ENCODE measurements at places on chromosomes 13 and 19. TPM values are rescaled to one million over a fixed set of nuclear protein-coding genes. Genes with fewer than 3 reads are reported as not detected.

The PEAK3 gene
- total RNA-seq, result 1.0 TPM

The CNFN gene
- 1.9 TPM for total RNA-seq

The MEX3D gene
- 58.6 TPM for total RNA-seq

The ZSCAN18 gene
- total RNA-seq, result 111 TPM

The PROSER3 gene
- total RNA-seq, result 31.2 TPM

The CPT1C gene
- total RNA-seq, result 14.2 TPM

The ZNF599 gene
- 9.0 TPM for total RNA-seq

The KRTDAP gene
- not detected for total RNA-seq

The KIR2DL4 gene
- not detected for total RNA-seq

The EID2B gene
- total RNA-seq, result 2.6 TPM

The FAM124A gene
- 4.3 TPM for total RNA-seq

- DNase-seq, result peak; percentile 37
Observed at GRCh38 chr19:55383279-55384130, 587 bp downstream of the TMEM238 start.

DNA sequence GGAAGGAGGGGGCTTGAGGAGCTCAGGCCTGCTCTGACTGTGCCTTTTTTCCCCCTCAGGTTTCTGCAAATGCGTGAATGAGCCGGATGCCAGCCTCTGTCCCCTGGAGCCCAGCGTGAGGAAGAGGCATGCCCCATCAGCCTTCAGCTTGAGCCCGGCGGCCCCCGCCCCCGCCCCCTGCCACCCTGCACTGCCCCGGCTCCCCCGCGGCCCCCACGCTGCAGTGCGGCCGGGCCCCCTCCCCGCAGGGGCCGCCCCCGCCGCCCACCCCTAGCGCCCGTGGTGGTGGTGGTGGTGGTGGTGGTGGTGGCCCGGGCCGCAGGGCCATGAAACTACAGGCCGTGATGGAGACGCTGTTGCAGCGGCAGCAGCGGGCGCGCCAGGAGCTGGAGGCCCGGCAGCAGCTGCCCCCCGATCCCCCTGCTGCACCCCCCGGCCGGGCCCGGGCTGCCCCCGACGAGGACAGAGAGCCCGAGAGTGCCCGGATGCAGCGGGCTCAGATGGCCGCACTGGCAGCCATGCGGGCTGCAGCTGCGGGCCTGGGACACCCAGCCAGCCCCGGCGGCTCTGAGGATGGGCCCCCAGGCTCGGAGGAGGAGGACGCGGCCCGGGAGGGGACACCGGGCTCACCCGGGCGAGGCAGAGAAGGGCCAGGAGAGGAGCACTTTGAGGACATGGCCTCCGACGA lies 3.5 kb downstream of the ARID3A start:
- no peak for DNase-seq

DNA sequence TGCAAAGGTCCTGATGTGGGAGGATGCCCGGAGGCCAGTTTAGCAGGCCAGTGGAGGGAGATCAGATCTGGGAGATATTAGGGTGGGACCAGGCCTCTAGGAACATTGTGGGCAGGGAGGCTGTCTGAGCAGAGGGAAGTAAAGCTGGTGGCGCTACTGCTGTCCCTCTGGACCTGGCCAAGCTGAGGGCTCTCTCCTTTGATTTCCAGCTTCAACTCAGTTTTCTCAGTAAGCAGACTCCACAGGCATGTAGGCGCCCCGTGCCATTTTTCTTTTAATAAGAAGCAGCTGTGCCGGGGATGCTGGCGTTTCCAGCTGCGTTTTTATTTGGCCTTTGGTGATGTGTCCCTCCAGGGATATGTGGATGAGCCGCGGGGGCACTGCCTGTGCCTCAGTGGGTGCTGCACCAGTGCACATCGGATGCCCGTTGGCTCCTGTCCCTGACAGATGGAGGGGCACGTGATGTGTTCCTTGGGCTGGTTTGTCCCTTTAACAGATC lies 6.7 kb downstream of the DNM2 start:
- DNase-seq, result no peak

DNA sequence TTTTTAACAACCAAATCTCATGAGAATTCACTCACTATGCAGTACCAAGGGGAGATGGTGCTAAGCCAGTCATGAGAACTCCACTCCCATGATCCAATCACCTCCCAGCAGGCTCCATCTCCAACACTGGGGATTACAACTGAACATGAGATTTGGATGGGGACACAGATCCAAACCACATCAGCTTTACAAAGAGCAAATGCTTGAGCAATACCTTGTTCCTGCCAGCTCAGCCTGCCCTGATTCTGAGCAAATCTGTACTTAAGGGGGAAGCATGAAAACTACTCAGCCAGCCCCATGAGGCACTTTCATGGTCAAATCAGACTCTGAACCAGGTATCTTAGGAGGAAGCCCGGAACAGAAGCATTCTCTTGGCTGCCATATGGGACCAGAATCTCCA lies 259.9 kb downstream of the TBC1D4 start:
- no peak for DNase-seq

- DNase-seq, result no peak
Observed at GRCh38 chr13:113561417-113562084, 23.0 kb upstream of the TFDP1 start.

DNA sequence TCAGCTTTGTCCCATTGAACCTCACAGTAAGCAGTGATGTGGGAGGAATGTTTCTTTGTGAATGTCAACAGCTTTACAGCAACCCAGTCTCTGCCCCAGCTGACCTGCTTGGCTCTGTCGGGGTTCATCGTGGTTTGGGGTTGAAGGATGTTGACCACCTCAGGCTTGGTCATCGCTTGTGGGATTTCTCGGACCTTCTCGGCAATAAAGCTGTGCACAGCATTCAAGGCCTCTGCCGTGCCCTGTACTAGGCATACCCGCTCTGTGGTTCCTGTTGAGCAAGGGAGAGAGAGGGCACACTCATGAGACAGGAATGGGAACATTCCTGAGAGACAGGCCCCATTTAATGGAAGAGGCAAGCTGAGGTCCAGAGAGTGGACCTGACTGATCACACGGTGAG lies 20.0 kb downstream of the NOVA2 start:
- no peak for DNase-seq

DNA sequence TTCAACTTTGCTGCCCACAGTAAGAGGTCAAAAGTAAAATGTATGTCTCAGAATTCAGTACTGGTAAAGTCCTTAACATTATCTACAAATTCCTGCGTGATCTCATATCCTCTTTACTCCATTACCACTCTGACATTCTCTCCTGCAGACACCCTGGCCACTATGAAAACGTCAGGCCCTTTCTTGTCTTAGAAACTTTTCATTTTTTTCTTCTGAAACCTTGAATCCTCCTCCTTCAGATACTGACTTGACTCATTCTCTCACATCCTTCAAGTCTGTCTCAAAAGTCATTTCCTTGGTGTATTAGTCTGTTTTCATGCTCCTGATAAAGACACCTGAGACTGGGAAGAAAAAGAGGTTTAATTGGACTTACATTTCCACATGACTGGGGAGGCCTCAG lies 262.3 kb downstream of the POU4F1 start:
- no peak for DNase-seq

DNA sequence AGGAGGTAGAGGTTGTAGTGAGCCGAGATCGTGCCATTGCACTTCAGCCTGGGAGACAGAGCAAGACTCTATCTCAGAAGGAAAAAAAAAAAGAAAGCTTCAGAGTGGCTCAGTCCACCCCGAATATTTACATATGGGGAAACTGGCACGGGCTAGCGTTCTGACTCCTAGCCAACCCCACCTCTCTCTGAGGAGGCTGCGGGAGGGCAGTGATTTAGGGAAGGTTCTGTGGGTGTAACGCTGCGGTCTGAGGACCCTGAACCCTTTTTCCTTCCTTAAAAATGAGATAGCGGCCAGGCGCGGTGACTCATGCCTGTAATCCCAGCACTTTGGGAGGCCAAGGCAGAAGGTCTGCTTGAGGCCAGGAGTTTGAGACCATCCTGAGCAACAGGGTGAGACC lies 5.0 kb downstream of the LRRC25 start:
- DNase-seq, result peak; percentile 73

DNA sequence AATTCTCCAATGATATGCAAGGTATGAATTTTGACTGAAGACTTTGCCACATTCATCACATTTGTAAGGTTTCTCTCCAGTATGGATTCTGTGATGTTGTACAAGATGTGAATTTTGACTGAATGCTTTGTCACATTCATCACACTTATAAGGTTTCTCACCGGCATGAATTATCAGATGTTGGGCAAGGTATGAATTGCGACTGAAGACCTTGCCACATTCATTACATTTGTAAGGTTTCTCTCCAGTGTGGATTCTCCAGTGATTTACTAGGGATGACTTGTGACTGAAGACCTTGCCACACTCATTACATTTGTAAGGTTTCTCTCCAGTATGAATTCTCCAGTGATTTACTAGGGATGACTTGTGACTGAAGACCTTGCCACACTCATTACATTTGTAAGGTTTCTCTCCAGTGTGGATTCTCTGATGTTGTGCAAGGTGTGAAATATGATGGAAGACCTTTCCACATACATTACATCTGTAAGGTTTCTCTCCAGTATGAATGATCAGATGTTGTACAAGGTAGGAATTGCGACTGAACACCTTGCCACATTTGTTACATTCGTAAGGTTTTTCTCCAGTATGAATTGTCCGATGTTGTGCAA lies 24.8 kb downstream of the ZNF83 start:
- DNase-seq, result no peak

DNA sequence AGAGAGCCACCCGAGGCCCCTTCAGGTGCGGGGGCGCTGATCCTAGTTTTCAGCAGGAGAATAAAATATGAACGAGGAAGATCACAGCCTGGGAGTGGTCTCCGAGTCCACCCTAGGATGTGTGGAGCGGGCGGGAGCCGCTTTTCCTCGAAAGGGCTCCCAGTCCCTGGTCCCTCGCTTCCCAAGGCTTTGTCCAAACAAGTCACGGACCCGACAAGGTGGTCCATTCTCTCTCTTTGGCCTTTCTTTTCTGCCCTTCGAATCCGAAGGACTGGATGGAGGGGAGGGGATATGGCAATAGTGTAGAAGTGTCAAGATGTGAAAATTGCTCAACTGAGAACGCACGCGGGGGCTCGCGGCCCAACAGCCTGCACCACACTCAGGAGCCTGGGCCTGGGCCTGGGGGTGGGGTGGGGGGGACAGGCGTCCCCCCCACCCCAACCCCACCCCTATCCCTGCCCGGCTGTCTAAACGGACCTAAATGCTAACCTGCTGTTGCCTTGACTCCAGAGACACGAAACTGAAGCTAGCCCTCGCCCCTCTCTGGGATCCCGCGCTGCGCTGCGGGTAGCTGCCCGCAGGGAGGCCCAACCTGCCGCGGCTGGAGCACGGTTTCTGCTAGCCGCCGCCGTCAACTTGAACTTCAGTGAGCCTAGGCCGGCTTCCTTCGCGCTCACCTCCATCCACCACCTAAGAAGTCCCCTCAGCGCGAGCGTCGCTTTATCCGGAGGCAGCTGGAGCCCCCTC lies 7.1 kb downstream of the ZIC2 start:
- DNase-seq, result no peak

DNA sequence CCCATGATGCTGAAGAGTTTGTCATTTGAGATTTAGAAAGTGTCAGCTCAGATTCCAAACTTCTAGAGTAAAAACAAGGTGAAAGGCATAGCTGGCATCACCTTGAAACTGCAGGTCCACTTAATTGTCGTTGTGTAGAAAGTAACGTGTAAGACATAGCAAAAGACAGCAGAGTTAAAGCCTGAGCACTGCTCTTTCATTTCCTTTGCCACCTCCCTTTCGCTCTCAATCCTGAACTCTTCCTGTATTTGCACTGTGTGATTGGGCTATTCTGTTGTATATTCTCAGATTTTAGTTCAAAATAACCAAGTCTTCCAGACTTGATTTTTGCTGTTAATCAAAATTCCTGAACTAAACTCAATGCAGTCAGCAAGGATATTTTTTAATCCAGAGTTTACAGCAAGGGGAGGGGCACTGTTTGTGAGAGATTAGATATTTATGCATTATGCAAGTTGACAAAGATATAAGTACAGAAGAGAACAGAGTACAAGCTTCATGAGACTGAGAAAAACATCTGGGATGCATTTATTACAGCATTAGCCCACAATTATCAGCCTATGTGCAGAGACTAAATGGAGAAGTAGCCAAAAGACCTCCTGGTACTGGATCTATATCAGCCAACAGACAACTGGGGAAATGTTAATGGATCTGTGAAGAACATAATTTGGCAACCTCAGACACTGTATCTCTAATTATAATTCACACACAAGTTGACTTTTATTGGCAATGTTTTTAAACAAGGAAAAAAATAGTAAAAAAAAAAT lies 328.6 kb downstream of the SUCLA2 start:
- DNase-seq, result no peak

GRCh38 chr13:75391432-75392100 lies 90.4 kb downstream of the TBC1D4 start:
- no peak for DNase-seq

DNA sequence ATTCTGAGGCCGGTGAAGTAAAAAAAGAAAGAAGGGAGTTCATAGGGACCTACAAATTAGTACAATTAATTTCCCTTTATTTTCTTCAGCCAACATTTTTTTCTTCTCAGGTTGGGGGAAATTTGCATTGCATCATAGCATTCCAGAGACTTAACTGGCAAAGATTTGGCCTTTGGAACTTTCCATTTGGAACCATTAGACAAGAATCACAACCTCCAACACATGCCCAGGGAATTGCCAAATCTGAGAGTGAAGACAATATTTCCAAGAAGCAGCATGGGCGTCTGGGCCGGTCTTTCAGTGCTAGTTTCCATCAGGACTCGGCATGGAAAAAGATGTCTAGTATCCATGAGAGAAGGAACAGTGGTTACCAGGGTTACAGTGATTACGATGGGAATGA lies 6.4 kb upstream of the ERCC5 start:
- DNase-seq, result no peak

DNA sequence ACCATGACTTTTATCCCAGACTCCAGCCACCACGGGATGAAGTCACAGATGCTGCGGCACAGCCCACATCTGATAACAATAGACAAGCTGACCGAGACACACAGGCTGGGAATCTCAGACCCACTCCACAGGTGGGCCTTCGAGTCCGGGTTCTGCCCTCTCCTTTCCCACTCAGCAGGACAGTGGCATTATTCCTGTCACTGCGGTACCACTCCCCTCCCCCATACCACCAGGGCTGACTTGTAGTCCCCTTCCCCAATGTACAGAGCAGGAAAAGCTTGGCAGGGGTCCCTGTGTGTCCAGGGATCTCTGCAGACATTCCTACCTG lies 179 bp upstream of the AMER2 start:
- DNase-seq, result no peak

GRCh38 chr13:76512721-76513145 lies 373.5 kb downstream of the KCTD12 start:
- DNase-seq, result no peak

GRCh38 chr13:36454987-36455386 lies 22.7 kb downstream of the CCNA1 start:
- no peak for DNase-seq

- no peak for DNase-seq
Observed at GRCh38 chr19:15468675-15469512, 4.5 kb upstream of the RASAL3 start.
